ENCODE measurements at places on chromosomes 1 and 21.

DNA sequence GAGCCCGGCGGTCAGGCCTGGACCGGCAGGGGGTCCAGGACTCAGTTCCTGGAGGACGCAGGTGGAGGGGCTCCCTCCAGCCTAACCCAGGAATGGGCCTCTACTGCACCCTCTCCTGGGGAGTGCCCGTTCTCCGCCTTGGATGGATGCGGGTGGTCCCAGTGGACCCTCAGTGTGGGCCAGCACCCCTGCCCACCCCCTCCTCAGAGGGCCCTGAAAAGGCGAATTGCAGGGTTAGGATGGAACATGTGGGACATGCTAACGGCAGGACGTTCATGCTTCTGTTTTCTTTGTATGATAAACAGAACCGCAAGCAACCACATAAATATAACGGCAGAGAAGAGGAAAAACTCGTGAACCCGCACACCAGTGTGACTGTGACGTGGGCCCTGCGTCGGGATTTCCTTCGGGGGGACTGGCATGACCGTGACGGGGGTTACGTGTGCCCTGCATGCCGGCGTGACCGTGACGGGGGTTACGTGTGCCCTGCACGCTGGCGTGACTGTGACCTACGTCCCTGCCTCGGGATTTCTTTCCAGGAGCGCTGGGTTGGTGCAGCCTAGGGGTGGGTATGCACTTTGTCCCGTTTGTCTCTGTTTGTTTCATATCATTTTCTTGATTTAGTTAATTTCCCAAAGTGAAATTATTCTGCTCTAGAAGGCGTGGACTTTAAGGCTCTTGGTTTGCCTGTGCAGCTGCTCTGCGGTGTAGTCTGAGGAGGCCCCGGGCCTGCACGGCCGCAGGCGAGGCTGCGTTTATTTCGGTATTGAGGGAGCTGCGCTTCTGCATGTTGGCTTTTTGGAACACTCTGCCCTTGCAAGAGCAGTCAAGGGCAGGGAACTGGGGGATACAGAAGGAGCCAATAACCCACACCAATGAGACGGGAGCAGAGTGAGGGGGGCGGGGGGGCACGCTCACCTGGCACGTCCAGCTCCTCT, 3.1 kb downstream of the FTCD start:
- DNase-seq: no peak

DNA sequence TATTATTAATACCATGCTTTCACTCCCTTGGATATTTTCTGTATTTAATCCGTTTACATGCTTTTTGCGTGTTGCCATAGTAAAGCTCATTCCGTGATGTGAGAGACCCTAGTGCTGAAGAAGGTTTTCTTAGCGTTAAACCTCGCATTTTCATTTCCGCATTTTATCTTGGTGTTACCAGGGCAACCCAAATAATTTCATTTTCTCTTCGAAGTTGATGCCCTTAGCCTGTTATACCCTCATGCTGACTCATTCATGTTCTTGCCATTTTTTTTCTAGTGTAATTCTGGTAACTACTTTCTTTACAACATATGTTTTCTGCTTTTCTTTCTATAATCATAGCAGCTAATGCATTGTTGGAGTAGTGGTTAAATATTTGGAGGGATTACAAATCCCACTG, 37.2 kb downstream of the LRRC8C start:
- no peak for DNase-seq

DNA sequence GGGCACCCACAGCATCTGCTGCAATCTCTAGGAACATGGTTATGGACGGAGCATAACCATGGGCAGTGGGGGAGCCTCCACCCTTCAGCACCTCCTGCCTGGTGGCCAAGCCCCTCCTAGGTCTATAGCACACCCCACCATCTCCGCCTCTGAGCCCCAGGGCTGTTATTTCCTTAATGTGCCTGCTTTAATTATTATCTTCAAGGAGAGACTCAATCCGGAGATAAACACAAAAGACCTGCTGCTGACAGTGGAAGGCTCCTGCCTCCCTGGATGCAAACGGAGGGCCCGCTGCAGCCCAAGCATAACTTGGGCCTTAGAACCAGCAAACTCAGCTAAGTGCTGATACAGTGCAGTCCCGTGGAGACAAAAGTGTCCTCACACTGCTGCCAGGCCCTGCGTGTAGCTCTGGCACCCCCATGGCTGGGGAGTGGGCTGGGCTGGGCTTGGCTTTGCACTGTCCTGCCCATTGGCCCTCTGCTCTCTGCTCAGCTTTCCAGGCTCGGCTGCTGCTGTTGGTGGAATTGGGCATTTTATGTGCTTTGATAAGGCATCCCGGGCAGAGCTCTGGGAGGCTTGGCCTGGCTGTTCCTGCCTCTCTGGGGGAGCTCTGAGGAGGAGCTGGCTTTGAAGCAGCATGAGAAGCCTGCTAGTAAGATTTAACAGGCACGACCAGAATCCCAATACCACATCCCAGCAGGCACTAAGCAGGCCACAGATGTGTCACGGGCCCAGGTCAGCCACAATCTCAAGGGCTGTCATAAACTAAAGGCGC, 620.2 kb downstream of the PTPRU start:
- DNase-seq: no peak

DNA sequence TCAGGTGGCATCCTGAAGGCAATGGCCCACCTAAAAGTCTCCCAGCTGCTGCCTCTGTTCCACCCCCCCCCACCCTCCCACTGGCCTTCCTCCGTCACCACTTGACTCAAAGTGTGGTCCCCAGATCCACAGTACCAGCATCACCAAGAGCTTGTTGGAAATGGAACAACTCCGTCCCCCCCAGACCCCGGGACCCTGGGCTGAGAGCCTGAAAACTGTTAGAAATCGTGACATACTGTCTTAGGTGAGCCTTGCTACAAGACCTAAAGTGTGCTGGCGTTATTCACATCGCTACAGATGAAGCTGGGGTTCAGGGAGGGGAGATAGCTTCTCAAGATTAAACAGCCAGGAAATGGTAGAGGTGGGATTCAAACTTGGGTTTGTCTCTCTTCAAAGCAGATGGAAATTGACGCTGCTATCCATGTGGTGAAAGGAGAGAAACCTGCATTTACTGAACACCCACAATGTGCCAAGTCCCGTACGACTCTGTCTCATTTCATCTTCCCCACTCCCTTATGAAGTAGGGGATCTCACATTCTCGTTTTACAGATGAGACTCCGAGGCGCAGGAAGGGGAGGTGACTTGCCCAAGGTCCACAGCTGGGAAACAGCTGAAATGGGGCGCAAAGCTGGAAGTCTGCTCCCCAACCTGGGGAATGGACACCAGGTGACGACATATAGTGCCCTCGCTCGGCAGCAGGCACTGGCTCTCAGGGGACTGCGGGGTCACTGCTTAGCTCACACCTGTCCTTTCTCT, 52.8 kb upstream of the IFFO2 start:
- no peak for DNase-seq

DNA sequence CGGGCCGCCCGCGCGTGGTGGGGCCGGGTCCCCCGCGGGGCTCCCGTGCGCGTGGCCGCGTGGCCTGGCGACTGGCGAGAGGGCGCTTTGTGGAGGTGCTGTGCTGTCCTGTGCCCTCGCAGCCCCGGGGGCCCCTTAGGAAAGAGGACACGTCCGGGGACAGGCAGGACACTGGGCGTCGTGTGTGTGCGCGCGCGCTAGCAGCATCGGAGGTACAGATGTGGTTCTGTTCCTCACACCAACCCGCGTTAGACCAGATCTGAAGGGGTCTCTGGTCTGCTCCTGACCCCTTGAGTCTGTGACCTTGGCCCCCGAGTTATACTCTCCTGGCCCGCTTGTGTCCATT, 489 bp downstream of the ACTN2 start:
- DNase-seq: no peak

DNA sequence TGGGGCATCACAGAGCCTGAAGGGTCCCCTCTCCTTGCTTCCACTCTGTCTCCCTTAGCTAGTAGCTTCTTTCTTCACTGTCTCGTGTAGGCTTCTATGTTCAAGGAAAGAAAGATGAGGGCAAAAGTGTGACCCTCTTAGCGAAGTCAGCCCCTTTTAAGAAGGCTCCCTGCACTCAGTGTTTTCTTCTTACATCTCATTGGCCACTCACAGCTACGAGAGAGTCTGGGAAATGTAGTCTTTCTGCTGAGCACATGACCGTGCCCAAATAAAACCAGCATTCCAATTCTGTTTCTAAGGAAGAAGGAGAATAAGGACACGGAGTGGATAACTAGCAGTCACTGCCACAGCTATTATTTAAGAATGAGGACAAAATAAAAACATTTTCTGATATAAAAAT, 104.9 kb upstream of the TNR start:
- DNase-seq: no peak

- no peak for DNase-seq
These were observed 21.6 kb upstream of the KCNA2 start for GRCh38 chr1:110627764-110628163.

DNA sequence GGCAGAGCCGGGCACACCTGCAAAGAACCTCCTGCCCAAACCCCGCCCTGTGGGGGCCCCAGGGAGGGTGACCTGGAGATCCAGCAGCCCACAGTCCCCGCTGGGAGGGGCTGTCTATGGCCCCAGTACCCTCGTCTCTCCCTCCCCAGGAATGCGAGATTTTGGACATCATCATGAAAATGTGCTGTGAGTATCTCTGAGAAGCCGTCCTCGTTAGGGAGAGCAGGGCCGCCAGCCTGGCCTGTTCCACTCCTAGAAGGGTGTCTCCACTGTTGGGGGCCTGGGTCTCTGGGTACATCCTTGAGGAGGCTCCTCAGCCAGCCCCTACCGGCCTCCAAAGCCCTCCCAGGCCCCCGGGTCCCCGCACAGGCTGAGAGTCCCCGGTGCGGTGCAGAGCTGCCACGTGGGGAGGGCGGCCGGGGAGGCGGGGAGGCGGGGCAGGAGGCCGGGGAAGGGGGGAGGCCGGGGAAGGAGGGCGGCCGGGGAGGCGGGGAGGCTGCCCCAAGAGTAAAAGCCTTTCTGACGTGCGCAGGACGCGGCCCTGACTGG, 18.7 kb downstream of the COL6A1 start:
- no peak for DNase-seq

DNA sequence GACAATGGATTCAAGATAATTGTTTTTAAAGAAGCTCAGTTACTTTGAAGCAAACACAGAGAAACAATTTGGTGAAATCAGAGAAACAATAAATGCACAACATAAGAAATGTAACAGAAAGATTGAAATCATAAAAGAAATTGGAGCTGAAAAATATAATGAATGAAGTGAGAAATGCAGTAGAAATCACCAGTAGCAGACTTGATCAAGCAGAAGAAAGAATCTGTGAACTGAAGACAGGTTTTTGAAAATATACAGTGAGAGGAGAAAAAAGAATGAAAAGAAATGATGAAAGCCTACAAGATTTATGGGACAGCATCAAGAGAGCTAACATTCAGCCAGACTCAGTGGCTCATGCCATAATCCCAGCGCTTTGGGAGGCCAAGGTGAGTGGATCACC, 4.2 kb upstream of the SELP start:
- DNase-seq: no peak

GRCh38 chr1:70057500-70057899, 147.9 kb downstream of the LRRC40 start:
- DNase-seq: no peak

- no peak for DNase-seq
These were observed 26.4 kb upstream of the GOLT1A start for GRCh38 chr1:204240233-204240632.

GRCh38 chr1:54378157-54378873, 27.9 kb downstream of the SSBP3 start:
- DNase-seq: no peak
